ENCODE measurements at places on chromosomes 11 and 22.

DNA sequence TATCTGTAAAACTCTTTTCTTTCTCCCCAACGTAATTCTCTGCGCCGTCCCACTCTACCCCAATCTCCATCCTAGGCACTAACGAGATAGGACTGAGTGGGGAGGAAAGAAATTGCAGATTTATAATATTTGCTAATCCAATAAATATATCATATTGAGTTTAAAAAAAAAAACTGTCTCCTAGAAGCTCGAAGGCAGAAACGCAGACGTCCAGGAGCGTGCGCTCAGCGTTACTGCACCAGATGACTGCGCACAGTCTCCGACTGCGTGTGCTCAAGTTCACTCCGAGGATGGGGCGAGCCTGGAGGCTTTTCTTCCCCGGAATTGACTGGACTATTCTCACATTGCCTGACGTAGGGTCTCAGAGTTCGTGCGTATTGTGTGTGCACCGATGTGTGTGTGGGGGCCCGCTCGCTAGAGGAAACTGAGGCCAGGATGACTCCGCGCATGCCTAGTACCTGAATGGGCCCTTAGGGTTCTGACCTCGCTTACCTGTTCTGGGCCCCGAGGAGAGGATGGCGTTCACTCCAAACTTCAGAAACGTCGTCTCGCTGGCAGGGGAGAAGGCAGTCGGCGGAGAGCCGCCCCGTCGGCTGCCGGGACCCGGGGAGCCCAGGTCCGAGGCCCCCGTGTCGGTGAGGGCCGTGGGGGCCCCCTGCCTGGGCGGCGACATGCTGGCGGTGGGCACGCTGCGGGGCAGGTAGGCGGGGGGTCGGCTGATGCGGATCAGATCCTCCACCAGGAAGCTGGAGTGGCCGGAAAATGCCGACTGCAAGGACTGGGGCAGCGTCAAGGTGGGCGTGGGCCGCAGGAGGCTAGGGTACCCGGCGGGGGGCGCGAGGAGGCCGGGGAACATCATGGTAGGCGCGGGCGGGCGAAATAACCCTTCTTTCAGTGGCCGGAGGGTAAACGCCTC is 551 bp downstream of the DBX1 start:
- DNase-seq = no peak

DNA sequence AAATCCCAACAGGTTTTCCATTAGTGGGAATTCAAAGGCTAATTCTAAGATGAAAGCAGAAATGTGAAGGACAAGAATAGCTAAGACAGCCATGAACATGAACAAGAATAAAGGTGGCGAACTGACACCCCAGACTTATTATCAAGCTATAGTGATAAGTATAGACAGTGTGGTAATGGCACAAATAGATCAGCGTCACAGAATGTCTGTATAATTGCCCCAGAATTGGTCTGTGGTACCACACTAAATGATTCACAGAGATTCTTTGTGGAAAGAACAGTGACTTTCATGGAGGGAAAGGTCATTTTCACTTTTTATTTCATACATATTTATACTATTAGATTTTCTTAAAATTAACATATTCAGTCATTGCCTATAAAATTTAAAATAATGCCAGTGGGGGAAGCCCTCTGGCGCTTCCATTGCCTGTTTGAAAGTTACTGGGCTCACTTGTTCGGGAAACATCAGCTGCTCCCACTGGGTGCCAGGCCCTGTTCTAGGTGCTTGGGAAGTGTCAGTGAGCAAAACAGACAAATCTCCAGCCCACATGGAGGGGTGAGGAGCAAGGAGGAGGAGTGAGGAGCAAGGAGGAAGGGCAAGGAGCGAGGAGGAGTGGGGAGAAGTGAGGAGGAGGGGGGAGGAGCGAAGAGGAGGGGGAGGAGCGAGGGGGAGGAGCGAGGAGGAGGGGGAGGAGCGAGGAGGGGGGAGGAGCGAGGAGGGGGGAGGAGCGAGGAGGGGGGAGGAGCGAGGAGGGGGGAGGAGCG is 11.3 kb upstream of the NLRP6 start:
- no peak for DNase-seq

GRCh38 chr11:71140206-71140919 is 112.0 kb downstream of the SHANK2 start:
- no peak for DNase-seq

GRCh38 chr11:74720596-74721478 is 10.4 kb downstream of the CHRDL2 start:
- DNase-seq = no peak

DNA sequence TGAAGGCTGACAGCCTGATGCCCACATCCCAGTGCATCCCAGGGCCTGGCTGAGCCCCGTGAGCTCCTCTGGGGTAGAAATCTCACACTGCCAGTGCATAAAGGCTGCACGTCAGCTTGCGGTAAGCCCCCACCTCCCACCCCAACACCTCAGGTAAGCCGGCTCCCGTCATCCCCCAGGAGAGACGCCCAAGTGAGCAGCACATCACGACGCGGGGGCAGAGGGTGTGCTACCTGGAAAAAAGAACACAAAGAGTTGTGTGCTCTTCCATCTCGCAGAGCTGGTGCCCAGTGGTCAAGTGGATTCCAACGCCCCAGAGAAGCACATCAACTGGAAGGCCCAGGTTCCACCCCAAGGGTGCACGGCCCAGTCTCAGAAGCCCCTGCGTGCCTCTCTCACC is 50.0 kb downstream of the IGSF9B start:
- DNase-seq = no peak

GRCh38 chr11:19602891-19603290 is 109.7 kb upstream of the NAV2 start:
- DNase-seq = no peak

GRCh38 chr11:114044042-114044871 is 15.3 kb upstream of the ZBTB16 start:
- no peak for DNase-seq

DNA sequence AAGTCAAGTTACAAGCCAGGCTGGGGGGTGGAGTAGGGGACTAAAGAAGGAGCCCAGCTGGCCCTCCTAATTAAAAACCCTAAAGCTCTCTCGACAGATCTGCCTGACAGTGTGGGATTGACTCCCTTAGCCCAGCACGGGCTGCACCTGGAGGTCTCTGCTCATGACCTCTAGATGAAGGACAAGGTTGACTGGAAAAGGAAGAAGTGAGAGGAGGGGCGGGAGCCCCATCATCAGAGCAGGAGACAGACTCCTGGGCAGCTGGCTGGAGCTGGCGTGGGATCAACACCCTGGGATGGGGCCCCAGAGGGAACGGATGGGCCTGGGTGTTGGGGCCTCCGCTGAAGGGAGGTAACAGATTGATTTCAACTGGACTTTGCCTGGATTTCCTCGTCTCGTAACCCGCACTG is 46.1 kb downstream of the RPUSD4 start:
- no peak for DNase-seq

DNA sequence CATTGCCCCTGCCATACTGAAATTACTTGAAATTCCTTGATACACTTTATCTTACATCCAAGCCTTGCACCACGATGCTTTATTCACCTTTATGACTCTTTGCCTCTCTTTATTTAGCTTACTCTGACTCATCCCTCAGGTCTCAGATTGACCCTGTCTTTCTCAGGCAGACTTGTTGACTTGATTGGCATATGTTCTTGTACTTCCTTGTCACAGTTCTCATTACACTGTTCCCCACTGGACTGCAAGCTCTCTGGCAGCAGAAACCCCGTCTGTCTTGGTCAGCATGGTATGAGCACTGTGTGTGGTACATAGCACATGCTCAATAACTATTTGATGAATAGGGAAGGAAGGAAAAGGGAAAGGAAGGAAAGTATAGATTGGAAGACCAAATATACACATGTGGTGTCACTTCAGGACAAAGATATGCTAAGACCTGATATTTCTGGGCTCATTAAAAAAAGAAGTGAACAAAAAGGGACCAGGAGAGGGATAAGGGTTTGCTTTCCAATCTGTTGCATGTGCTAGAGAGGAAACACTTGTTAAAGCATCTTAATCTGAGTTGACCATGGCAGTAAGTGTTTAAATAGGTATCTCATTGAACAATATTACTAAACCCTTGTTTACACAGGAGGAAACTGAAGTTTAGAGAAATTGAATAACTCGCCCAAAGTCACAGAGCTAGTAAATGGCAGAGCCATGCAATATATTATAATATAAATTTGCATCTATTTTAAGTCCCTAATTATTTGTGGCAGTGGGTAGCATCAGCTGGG is 7.2 kb downstream of the LYVE1 start:
- no peak for DNase-seq

GRCh38 chr11:107747622-107748021 is 35.8 kb upstream of the SLN start:
- no peak for DNase-seq

DNA sequence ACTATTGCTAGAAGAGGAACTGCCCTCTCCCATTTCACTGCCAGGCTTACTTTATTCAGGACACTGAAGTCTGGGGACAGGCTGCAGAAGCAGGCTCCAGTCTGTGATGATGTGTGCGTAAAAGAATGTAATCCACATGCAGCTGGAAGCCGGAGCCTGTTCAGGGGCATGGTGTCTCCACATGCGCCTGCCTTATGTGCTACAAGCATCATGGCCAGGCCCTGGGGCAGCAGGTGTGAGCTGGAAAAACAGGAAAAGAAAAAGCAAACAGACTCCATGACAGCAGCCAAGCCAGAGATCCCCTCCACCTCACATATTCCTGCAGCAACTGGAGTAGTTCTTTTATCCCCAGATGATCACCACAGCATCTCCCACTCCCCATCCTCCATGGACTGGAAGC is 33.4 kb downstream of the ARFGAP2 start:
- no peak for DNase-seq

DNA sequence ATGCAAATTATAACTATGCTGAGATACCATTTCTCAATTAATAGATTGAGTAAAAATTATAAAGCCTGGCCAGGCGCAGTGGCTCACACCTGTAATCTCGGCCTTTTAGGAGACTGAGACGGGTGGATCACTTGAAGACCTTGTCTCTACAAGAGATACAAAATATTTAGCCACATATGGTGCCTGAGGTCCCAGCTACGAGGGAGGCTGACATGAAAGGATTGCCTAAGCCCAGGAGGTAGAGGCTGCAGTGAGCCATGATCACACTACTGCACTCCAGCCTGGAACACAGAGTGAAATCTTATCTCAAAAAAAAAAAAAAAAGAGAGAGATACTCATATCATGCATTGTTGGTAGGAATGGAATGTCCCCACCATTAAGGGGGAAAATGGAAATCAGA is 142.4 kb downstream of the RCN1 start:
- DNase-seq = no peak

- DNase-seq = no peak
Measured at GRCh38 chr11:70364178-70364577, 34.2 kb upstream of the CTTN start.

GRCh38 chr11:127472505-127472904 is 471.9 kb upstream of the KIRREL3 start:
- DNase-seq = no peak

DNA sequence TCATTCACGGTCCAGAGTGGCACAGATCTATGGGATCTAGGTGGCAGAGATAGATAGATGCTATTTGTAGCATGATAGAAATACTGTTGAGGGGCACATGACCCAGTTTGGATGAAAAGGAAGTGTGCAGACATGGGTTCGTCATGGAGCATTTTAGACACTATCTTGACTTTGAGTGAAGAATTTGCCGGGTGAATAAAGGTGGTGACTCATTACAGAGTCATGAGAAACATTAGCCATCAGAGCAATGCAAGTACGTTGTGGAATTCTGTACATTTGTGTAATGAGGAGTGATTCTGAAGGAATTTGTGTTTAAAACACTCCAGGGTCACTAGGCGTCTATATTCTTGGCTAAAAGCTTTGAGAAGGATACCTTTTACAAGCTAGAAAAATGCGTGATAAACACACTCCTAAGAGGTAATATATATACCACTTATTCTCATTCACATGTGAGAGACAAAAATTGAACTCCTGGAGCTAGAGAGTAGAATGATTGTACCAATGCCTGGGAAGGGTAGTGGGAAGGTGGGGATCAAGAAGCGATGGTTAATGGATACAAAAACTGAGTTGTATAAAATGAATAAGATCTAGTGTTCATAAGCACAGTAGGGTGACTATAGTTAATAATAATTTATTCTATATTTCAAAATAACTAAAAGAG is 593.7 kb upstream of the LUZP2 start:
- DNase-seq = no peak

DNA sequence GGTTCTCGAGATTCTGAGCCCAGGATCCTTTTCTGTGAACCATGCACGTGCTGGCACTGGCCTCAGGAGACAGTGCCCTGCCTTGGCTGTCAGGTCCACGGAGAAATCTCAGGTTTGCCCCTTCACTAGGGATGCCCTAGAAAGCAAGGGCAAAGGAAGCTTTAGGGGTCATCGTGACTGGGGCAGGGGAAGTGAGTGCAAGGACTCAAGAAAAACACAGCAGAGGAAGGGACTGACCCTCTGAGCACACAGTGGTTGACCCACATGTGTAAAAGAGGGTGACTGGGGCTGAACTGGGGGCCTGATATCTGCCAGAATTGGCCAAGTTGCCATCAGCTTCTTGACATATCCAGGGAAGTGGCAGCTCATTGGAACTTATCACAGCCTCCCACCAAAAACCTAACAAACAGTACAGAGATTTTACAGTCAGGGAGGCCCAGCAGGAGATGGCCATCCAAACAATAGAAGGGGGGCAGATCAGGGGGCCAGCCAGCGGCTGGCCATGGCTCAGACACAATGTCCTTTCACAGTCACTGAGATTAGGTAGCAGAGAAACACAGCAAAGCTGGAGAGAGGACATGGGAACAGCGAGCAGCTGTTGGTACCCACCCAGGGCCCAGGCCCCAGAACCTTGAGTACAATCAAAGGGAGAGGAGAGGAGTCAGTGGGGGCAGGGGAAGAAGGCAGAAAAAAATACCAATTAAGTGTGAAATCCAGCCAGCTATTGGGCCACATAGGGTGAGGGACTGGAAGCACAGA is 4.4 kb downstream of the TMEM121B start:
- no peak for DNase-seq

GRCh38 chr11:93256623-93257022 is 58.8 kb upstream of the SLC36A4 start:
- DNase-seq = no peak

GRCh38 chr11:115672999-115673411 is 168.8 kb upstream of the CADM1 start:
- no peak for DNase-seq

DNA sequence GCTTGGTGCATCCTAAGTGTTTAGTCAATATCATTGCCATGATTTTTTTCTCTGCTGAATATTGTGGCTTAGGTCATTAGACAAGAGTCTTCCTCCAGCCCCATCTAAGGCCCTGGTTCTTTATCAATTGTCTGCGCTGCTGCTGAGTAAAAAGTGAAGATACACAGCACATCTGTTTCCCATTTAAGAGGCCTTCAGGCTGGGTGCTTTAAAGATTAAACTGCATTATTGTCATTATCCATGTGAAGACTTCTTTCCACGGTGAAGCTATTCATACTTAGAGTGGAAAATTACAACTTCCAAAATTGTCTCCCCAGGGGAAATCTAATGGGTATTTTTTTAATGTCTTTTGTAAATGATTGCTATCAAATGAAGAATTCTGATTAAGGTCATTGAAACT is 719.8 kb upstream of the LRRC4C start:
- DNase-seq = no peak
